A549 (cell line): ENCODE measurements at places on chromosomes 11 and 22. TPM values are rescaled to one million over a fixed set of nuclear protein-coding genes. Genes with fewer than 3 reads are reported as not detected.

Gene FADS3
- 36.3 to 43.5 TPM (median 42.9 TPM) in 3 replicates for polyA plus RNA-seq

Gene SYT12
- polyA plus RNA-seq = 6.6 to 10.6 TPM (median 9.6 TPM) in 3 replicates

- DNase-seq = peak; percentile 31
Observed at GRCh38 chr11:32792948-32793475, 1.4 kb downstream of the CCDC73 start.

Gene ANO3
- polyA plus RNA-seq = not detected in 3 replicates

GRCh38 chr11:64148226-64148916 lies 17.5 kb downstream of the MACROD1 start:
- DNase-seq = peak; percentile 68

DNA sequence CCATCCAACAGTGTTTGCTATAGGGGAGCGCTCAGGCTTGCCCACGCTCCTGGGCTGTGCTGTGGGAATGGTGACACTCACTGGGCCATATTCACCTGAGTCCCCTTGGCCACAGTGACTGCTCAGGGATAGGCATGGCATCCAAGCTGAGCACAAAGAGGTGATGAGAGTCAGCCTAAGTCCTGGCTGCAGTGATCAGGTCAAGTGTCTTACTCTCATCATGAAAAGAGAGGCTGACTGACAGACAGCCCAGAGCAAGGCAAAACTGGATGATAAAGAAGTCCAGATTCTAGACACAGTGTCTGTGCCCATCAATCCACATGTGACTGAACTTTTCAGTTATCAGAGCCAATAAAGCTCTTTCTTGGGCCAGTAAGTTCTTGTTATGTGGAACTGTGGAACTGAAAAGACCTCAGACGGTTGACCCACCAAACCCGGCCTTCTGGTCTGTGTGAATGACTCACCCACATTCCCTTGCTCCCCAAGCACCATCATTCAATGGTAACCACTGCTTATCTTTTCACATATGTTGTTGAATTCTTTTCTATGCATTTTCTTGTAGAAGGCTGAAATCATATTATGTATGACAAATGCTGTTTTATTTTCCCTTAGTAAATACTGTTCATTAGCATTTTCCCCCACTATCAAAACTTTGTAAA lies 43.2 kb upstream of the YPEL1 start:
- DNase-seq = no peak

Gene CYB5R3
- 47.6 to 54.0 TPM (median 51.8 TPM) in 3 replicates for polyA plus RNA-seq

GRCh38 chr11:59707371-59707770 lies 6.3 kb downstream of the OR10V1 start:
- DNase-seq = peak; percentile 6

DNA sequence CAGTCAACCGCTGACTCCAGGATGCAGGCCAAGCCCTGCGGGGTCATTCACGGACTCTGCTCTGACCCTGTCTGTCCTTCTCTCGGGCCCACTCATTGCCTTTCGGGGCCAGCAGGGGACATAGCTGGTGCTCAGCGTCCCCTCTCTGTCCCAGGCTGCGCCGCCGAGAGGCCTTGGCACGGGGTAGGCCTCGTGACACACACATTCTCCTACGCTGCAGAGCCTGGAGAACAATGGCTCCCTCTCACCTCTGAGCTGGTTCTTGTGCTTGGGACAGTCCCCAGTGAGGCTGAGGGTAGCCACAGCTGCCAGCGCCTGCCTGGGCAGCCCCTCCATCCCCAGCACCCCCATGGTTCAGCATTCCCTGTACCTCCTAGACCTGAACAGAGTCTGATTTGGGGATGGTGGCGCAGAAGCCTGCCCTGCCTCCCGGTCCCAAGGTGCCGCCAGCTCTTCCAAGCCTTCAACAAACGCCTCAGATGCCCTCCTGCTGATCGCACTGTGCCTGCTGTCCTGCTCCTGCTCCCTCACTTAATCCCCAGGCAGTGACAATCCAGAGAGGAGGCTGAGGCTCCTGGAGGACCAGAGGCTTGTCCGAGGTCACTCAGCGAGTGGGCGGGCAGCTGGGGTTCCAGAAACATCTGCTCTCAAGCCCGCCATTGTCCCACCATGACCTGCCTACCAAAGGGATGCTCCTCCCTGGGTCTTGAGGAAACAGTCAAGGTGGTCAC lies 30.4 kb downstream of the DUSP8 start:
- no peak for DNase-seq

- DNase-seq = no peak
Observed at GRCh38 chr11:114193730-114194679, 102.2 kb upstream of the NNMT start.

DNA sequence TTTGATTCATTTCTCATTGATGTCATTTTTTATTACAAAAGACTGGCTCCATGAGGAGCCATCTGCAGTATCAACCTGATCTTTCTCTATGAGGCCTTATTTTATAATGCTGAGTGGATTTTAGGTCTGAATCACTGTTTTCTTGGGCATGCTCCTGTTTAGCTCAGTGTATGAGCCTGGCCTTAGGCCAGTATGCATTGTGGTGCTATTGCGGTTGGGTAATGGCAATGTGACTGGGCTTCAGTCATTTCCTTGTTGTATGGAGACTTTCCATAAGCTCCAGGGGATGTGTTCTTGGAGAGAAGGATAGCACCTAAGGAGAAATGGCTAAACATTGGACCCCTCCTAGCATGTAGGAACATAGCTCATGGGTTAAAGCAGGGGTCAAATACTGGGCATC lies 293.2 kb downstream of the NELL1 start:
- no peak for DNase-seq

DNA sequence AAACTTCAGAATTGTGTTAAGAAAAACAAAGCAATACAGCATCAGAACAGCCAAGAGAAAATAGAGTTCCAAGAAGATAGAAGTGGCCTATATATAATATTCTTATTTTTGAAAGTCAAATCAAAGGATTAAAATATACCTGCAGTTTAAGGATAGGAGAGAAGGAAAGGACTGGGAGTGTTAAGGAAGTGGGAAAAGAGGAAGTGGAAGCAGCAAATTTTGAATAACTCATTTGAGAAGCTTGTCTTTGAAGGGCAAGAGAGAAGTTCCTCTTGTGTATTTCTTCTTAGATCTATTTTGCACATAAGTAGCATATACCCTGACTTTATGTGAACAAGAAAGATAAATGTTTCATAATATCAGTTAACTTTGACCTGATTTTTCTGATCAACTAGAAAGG lies 62.6 kb upstream of the SLC17A6 start:
- DNase-seq = no peak

Gene MRGPRE
- polyA plus RNA-seq = not detected in 3 replicates

Gene PTGDR2
- polyA plus RNA-seq = 0.07 to 0.19 TPM (median 0.16 TPM) in 3 replicates

Gene OR52N1
- polyA plus RNA-seq = not detected in 3 replicates

DNA sequence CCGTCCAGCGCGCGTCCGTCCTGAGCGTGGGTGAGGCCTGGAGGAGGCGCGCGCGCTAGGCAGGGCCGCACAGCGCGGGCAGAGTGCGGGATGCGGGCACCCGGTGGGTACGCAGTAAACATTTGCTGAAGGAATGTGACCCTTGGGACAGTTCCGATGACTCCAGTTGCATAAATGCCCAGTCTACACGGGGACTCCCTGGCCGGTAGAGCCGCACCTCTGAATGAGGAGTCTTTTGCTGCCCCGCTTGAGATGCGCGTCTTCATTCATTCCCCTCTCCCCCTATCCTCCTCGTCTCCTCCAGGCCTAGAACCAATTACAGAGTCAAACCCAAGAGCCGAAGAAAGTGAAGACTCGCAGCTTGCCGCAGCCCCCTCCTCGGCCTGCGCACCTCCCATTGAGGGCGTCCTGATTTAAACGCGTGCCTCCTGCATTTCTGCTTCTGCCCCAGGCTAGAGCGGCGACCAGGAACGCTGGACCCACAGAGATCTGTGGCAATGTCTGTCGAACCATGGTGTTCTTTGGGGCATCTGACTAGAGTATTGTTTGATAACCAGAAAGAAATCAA lies 729 bp upstream of the CHKB start:
- DNase-seq = no peak

Gene GPR83
- polyA plus RNA-seq = 0.03 to 0.07 TPM (median 0.06 TPM) in 3 replicates

DNA sequence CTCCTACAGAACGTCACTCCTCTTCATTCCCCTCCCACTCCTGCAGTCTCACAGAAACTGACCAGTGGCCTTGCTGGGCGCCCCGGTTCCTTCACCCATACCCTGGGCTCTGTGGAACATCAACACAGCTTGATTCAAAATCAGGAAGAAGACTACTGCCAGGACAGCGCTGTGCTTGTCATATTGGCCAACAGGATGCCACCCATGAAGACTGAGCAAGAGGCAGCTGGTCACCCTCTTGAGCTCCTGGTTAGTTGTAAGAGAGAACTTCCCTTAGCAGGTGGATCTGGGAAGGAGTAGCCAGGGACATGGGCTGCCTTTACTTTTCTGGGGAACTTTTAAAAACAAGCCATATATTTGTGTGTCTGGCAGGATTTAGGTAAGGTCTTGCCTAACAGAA lies 110.4 kb upstream of the TIMP3 start:
- no peak for DNase-seq

- no peak for DNase-seq
Observed at GRCh38 chr11:60371386-60371785, 6.9 kb upstream of the MS4A7 start.

Gene SH3BP1
- polyA plus RNA-seq = 1.6 to 2.8 TPM (median 2.7 TPM) in 3 replicates

Gene NXPE1
- not detected in 3 replicates for polyA plus RNA-seq

Gene PRG3
- not detected in 3 replicates for polyA plus RNA-seq

- DNase-seq = no peak
Observed at GRCh38 chr11:95375886-95376285, 144.9 kb upstream of the SESN3 start.

DNA sequence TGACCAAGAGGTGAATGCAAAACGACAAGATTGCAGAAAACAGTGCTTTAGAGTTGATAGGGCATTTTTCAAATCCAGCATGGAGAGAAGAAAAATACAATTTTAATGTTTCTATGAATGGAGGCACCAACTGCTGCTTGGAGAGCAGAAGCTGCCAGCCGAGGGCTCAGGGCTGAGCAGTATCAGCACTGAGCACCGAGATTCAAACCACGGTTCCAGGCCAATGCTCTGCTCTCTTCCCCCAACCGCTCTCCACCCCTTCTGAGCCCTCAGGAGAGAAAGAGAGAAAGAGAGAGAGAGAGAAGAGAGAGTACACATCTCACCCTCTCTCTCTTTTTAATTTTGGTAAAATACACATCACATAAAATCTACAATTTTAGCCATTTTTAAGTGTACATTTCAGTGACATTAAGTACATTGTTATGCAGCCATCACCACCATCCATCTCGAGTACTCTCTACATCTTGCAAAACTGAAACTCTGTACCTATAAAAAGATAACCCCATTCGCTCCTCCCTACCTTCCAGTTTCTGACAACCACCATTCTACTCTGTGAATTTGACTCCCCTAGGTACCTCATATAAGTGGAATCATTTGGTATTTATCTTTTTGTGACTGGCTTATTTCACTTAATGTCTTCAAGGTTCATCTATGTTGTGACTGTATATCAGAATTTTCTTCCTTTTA lies 333.3 kb downstream of the MIAT start:
- DNase-seq = no peak

DNA sequence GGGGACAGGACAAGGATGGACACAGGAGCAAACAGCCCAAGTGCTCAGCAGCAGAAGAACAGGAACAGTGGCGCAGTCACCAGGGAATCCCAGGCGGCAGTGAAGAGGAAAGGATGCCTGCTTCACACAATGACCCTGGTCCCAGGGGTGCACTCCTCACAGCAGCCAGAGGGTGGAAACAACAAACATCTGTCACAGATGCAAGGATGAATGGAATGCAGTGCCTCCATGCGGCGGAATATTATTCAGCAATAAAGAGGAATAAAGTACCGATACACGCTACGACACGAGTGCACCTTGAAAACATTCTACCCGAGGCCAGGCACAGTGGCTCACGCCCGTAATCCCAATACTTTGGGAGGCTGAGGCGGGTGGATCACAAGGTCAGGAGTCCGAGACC lies 12.7 kb downstream of the CSNK1E start:
- DNase-seq = no peak

Gene OR5B21
- not detected in 3 replicates for polyA plus RNA-seq

Gene CCDC73
- 0.03 TPM in 1 of 3 replicates, not detected in the others for polyA plus RNA-seq

DNA sequence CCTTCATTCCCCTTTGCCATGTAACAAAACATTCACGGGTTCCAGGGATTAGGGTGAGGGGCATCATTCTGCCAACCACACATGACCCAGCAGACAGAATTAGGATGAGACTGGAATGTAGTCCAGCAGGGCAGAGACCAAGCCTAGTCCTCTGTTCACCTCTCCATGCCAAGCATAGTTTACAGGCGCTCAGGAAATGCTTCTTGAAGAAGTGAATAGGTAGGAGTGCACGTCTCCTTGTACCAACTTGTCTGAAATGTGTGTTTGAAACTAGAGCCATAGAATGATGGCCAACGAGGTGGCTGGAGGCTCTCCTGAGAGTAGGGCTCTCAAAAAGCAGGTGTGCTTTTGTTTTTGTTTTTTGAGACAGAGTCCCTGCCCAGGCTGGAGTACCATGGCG lies 8.2 kb downstream of the SPINDOC start:
- no peak for DNase-seq

Gene KCNK4
- 0.12 to 0.28 TPM (median 0.17 TPM) in 3 replicates for polyA plus RNA-seq

DNA sequence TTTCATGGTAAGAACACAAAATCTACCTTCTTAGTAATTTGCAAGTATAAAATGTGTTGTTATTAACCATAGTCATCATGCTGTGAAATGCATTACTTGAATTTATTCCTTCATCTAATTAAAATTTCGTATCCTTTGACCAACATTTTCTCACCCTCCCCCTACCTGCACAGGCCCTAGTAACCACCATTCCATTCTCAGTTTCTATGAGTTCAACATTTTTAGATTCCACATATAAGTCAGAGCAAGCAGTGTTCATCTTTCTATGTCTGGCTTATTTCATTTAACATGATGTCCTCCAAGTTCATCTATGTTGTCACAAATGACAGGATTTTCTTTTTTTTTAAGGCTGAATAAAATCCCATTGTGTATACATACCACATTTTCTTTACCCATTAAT lies 43.5 kb upstream of the CCDC179 start:
- no peak for DNase-seq

DNA sequence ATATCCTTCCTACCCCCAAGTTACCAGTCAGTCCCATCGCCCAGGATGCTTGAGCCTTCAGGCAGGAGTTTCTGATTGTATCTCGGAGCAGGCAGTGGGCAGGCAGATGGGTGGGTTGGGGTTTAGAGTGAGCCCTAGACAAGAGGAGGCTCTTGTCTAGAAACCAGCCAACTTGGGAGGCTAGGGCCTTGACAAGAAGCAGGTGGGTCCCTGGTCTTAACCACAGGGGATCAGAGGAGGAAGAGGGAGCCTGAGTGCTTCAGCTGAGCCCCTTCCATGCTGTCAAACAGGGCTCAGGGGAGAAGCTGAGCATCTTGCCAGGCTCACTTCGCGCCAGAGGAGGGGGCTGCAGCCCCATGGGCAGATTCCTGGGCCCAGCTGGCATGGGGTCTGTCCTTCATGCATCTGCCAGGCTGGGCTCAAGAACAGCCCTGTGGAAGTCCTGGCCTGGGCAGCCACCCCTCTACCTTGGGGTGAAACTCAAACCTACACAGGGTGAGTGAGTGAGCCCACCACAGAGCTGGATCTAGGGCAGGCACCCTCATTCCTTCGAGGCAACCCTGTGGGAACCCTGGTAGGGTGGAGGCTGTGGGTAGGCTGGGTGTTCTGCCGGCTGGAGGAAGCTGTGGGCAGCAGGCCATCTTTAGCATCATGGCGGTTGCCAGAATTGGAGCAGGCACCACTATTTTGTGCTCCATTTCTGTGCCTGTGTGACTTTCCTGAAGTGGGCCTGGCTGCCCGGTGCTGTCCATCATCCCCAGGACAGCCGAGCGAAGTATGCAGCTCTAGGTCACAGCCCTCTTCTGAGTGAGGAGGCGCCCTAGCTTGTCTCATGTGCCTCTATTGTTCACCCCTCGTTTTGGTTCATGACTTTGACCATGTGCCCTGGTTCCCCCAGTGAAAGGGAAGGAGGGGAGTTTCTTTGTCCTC lies 108.1 kb downstream of the MORC2 start:
- DNase-seq = no peak

- DNase-seq = no peak
Observed at GRCh38 chr11:46455834-46456233, 64.3 kb upstream of the CHRM4 start.
